ENCODE measurements at places on chromosomes 12 and 14.
A peak's percentile ranks its signal among the peaks of the same experiment; 100 is the strongest.

- no peak for DNase-seq
- H3K36me3 ChIP-seq, result no peaks in the 10 kb centered on the region
- H3K4me3 ChIP-seq, result no peak overlapping the region
These were observed 83.4 kb downstream of the PDE3A start for GRCh38 chr12:20451761-20452160.

GRCh38 chr12:87812681-87813080, 216.5 kb downstream of the C12orf50 start:
- no peak overlapping the region for H3K4me3 ChIP-seq
- H3K27ac ChIP-seq, result no peak overlapping the region
- no peaks in the 10 kb centered on the region for H3K27me3 ChIP-seq

DNA sequence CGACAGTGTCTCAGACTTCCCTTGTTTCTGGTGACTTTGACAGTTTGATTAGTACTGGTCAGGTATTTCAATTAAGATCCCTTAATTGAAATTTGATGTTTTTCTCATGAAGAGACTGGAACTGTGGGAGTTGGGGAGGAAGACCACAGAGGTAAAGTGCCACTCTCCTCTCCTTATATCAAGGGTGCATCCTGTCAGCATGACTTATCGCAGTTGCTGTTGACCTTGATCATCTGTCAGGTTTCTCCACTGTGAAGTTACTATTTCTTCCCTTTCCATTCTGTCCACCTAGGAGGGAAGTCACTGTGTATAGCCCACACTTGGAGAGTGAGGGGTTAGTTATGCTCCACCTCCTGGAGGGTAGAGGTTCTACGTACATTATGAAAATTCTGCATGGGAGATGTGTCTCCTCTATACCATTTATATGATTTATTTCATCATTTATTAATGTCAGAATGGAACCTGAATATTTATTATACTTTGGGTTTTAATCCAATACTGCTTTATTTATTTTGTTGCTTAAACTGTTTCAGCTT, 40.3 kb upstream of the SMOC1 start:
- H3K27me3 ChIP-seq, result no peaks in the 10 kb centered on the region
- DNase-seq, result no peak
- no peak overlapping the region for H3K27ac ChIP-seq
- no peaks in the 10 kb centered on the region for H3K4me1 ChIP-seq

DNA sequence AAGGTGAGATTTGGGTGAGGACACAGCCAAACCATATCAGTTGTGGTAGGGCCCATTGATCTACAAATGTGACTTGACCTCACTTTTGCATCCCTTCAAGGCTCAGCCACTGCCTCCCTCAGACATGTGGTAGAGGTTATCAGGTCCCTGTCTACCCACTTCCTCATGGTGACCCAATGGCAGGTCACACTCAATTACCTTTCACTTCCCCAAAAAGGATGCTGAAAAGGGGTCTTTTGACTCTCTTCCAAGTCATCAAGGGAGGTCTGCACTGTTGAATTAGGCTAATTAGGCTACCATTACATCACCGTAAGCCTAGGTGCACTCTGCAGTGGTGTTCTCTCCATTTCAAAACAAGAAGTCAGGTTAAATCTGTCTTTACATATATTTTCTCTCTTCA, 22.6 kb upstream of the DRAM1 start:
- no peak for DNase-seq
- no peak overlapping the region for H3K27ac ChIP-seq
- H3K4me1 ChIP-seq, result no peaks in the 10 kb centered on the region

DNA sequence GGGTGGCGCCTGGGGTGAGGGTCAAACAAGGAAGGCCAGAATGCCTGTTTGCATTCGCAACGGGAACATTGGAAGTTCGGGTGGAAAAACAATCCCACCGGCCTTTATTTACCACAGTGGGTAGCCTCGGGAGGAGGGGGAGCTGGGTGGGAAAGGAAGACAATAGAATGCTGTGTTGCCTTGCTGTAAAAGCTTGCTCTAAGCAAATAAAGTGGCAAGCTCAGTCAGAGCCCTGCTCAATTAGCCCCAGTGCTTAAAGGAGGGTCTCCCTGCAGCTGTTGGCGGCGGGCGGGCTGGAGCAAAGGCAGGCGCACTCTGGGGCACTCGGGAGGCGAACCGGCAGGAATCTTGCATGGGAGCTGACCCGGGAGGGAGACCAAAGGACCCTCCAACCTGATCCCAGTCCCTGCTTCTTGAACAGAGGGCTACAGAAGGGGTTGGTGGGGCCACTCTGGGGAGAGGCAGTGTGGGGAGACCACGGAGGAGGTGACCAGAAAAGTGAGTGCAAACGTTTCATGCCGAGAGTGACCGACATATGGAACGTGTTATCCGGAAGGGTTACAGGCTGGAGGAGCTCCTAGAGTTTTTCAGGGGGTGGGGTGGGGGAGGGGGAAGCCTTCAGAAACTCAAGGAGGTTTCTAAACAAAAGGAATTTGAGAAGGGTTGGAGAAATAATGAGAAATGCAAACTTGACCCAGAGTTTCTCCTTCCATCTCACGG, 48.5 kb downstream of the NTF3 start:
- no peak overlapping the region for H3K27ac ChIP-seq
- no peak for DNase-seq
- no peaks in the 10 kb centered on the region for H3K4me1 ChIP-seq
- H3K4me3 ChIP-seq, result no peak overlapping the region
- H3K27me3 ChIP-seq, result peaks cover 4% of the 10 kb centered on the region

- no peaks in the 10 kb centered on the region for H3K36me3 ChIP-seq
- no peaks in the 10 kb centered on the region for H3K4me1 ChIP-seq
- DNase-seq, result no peak
- no peak overlapping the region for H3K4me3 ChIP-seq
- no peaks in the 10 kb centered on the region for H3K27me3 ChIP-seq
These were observed 104.4 kb upstream of the DIO2 start for GRCh38 chr14:80315681-80316080.

- no peak for DNase-seq
- H3K27me3 ChIP-seq, result no peaks in the 10 kb centered on the region
- peak overlapping the region; percentile 70 for H3K27ac ChIP-seq
These were observed 981.8 kb downstream of the TMEM121 start for GRCh38 chr14:106508216-106508615.

GRCh38 chr14:96663491-96664067, 133.6 kb upstream of the VRK1 start:
- no peak overlapping the region for H3K4me3 ChIP-seq
- peaks cover 14% of the 10 kb centered on the region for H3K27me3 ChIP-seq
- H3K27ac ChIP-seq, result no peak overlapping the region
- DNase-seq, result no peak

DNA sequence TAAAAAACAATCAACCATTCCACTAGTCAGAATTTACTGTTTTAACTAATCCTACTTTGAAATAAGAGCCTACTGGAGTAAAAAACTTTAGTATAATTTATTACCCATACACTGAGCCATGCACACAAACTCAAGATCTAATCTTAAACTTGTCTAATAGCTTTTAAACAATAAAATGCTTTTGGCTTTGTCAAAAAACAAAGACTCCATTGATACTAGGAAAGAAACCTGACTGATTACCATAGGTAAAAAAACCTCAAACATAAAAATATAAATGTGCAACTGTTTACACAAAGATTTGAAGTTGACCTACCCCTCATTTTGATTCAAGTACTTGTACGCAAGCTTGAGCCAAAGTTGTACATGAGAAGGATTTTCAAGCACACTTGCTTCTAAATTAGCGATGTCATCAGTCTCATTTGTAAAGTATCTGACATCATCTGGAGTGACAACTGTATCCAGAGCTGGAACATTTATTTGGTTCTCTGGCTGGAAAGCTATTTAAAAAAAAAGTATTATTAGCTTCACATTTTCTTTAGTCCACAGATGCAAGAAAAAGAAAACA, 36.1 kb downstream of the ZFC3H1 start:
- no peak for DNase-seq
- no peak overlapping the region for H3K4me3 ChIP-seq
- peaks cover 4% of the 10 kb centered on the region for H3K4me1 ChIP-seq
- no peaks in the 10 kb centered on the region for H3K27me3 ChIP-seq
- H3K27ac ChIP-seq, result no peak overlapping the region

DNA sequence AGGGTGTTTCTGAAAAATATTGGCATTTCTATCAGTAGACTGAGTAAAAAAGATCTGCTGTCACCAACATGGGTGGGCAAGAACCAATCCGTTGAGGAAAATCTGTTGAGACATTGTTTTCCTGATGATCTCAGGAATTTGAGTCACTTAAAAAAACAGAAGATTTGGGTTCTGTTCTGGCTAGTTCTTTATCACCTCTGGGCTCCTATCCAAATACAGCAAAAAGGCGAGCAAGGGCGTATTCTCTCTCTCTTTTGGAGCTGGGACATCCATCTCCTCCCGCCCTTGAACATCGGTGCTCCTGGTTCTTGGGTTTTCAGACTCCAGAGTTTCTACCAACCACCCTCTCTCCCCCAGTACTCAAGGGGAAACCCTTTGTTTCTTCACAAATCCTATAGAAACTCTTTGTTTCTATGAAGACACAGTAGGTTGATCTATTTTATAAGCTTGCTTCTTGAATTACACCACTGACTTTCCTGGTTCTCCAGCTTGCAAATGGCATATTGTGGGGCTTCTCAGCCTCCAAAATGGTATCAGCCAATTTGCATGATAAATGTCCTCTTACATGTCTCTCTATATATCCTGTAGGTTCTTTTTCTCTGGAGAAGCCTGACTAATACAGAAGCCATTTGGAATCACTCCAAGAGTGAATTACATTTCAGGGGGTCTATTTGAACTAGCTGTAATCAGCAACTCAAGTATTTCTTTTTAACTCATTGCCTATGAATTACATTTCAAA, 263.9 kb upstream of the TMTC1 start:
- H3K36me3 ChIP-seq, result no peaks in the 10 kb centered on the region
- H3K4me1 ChIP-seq, result no peaks in the 10 kb centered on the region
- DNase-seq, result no peak
- H3K27me3 ChIP-seq, result no peaks in the 10 kb centered on the region
- H3K27ac ChIP-seq, result no peak overlapping the region

GRCh38 chr12:128191380-128191779, 75.6 kb upstream of the TMEM132C start:
- no peaks in the 10 kb centered on the region for H3K27me3 ChIP-seq
- H3K36me3 ChIP-seq, result no peaks in the 10 kb centered on the region
- H3K4me3 ChIP-seq, result no peak overlapping the region
- DNase-seq, result no peak

DNA sequence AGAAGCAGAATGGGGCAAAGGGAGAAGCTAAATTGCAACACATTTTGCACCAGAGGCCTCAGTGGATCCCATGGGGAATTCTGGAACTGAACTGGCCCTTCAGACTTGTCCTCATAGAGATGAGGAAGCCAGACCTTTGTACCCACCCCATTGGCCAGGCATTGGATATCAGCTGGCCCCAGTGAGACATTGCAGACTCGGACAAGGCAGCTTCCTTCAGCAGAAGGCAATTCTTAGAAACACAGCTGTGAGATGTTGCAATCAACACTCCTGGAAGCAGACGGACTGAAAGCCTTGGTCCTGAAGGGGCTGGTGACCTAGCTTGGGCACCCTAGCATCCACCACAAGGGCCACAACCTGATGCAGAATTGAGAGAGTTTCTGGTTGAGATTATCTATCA, 218.1 kb downstream of the MSRB3 start:
- H3K27ac ChIP-seq, result no peak overlapping the region
- DNase-seq, result no peak
- no peaks in the 10 kb centered on the region for H3K36me3 ChIP-seq
- H3K4me1 ChIP-seq, result no peaks in the 10 kb centered on the region

GRCh38 chr12:22935501-22935900, 310.5 kb downstream of the ETNK1 start:
- no peaks in the 10 kb centered on the region for H3K4me1 ChIP-seq
- no peaks in the 10 kb centered on the region for H3K36me3 ChIP-seq
- no peak overlapping the region for H3K27ac ChIP-seq
- DNase-seq, result no peak
- no peaks in the 10 kb centered on the region for H3K27me3 ChIP-seq

- no peaks in the 10 kb centered on the region for H3K4me1 ChIP-seq
These were observed 8.2 kb downstream of the SCARB1 start for GRCh38 chr12:124855275-124855957.

- peaks cover 5% of the 10 kb centered on the region for H3K4me1 ChIP-seq
- H3K27me3 ChIP-seq, result peaks cover 7% of the 10 kb centered on the region
- DNase-seq, result no peak
- no peak overlapping the region for H3K4me3 ChIP-seq
These were observed 89.4 kb downstream of the TMEM30B start for GRCh38 chr14:61191733-61192132.

DNA sequence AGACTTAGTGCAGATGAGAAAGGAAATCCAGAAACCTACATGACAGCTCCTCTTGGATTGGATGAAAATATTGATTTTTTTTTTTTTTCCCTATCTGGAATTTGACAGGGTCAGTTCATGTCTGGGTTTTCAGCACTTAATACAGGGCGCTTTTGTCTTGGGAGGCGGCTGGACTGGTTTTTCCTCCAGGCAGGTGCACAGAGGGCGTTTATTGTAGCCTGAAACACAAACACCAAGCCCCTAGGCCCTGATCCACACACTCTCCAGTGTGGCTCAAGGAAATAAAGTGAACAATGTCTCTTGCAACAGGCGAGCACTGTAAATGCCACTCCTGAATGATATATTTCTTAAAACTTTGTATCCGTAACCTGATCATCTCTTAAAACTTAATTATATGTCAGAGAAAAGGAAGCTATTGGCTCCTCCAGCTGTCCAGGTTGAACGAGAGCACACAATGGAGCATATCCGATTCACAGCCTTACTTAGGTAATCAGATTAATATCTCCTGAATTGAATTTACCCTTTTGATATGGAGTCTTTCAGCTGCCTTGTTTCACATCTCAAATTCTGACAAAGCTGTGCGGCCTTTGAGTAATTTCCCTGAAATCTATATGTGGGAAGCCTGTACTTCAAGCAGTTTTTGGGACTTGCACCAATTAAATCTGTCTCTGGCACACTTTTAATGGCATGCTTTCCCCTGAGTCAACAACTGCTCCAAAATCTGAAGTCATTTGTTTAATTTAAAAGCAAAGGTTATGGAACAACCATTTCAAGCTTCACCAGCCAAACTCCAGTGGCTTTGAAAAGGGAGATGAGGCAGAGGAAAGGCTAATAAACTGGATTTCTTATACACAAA, 485.7 kb downstream of the ZFP36L1 start:
- H3K4me1 ChIP-seq, result no peaks in the 10 kb centered on the region
- H3K27ac ChIP-seq, result no peak overlapping the region
- H3K36me3 ChIP-seq, result no peaks in the 10 kb centered on the region
- no peaks in the 10 kb centered on the region for H3K27me3 ChIP-seq
- no peak overlapping the region for H3K4me3 ChIP-seq

GRCh38 chr14:76473481-76474263, 97.7 kb downstream of the ESRRB start:
- no peak for DNase-seq
- H3K4me1 ChIP-seq, result no peaks in the 10 kb centered on the region
- no peak overlapping the region for H3K27ac ChIP-seq
- no peaks in the 10 kb centered on the region for H3K36me3 ChIP-seq
- no peak overlapping the region for H3K4me3 ChIP-seq
- no peaks in the 10 kb centered on the region for H3K27me3 ChIP-seq

All from effector memory CD4-positive, alpha-beta T cell (primary cell).